Activated CD8-positive, alpha-beta memory T cell treated with anti-CD3 and anti-CD28 coated beads for 4 hours (primary cell): ENCODE measurements at places on chromosomes 1 and 21.

GRCh38 chr1:40903106-40903505, 40.9 kb upstream of the CITED4 start:
- DNase-seq = no peak

- no peak for DNase-seq
Measured at GRCh38 chr21:33021150-33021549, 4.6 kb upstream of the OLIG2 start.

DNA sequence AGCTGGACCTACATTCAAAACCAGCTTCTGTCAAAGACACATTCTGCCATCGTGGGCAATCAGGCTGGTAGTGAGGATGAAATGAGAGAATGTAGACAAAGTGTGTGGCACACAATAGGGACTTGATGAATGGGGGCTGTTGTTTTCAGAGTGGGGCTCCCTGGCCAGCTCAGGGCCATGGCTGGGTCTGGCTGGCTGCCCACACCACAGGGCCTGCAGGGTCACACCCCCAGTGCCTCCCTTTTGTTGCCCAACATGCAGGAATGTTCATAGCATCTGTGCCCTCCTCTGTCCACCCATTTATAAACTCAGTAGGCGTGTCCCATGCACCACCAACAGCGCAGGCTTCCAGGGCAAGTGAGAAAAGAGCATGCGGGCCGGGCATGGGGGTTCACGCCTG, 20.8 kb upstream of the ECE1 start:
- DNase-seq = no peak

DNA sequence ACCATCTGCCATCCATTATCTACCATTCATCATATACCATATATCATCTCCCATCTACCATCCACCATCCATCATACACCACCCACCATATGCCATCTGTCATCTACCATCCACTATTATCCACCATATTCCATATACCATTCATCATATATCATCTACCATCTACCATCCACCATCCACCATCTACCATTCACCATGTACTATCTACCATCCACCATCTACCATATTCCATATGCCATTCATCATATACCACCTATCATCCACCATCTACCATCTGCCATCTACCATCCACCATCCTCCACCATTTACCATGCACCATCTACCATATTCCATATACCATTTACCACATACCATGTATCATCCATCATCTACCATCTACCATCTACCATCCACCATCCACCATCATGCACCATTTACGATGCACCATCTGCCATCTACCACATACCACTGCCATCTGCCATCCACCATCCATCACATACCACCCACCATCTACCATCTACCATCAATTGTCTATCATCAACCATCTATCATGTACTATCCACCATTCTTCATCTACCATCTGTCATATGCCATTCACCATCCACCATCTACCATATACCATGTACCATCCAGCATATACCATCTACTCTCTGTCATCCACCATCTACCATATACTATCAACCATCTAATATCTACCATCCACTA, 50.6 kb upstream of the RAB4A start:
- no peak for DNase-seq

- DNase-seq = no peak
Measured at GRCh38 chr21:27683292-27683691, 716.4 kb upstream of the ADAMTS5 start.
